Caco-2 (cell line): ENCODE measurements at places on chromosomes 13 and 19. TPM values are rescaled to one million over a fixed set of nuclear protein-coding genes. Genes with fewer than 3 reads are reported as not detected.

DNA sequence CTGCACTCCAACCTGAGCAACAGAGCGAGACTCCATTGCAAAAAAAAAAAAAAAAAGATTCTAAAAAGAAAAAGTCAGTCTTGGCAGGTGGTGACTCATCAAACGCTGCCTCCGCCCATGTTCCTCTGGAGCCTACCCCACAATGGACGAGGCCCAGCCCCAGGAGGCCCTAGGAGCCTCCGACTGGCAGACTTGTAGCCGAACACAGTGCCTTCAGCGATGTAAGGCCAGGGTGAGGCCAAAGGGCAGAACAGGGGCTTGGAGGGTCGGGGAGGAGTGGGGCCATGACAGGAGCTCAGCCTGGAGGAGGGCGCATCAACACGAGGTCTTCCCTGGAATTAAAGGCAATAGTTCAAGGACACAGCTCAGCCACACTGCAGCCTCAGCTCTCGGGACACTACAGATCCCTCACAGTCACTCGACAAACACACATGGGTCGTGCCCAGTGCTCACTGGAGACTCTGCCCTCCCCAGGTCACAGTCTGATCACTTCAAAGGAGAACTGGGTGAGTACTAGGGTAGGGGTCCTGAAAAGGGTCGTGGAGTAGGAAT lies 5.1 kb downstream of the USE1 start:
- H3K27me3 ChIP-seq, result no peaks in the 10 kb centered on the region
- 0 out of 2 replicates have a peak, but pooled peaks cover 8% of the 10 kb centered on the region for H3K4me1 ChIP-seq
- DNase-seq, result no peak
- no peak overlapping the region for H3K4me3 ChIP-seq
- peaks cover 2% of the 10 kb centered on the region; the same call in 1 of the 2 replicates for H3K36me3 ChIP-seq

GRCh38 chr19:45273521-45273855 lies 22.4 kb downstream of the MARK4 start:
- H3K27ac ChIP-seq, result no peak overlapping the region
- H3K4me3 ChIP-seq, result no peak overlapping the region
- H3K27me3 ChIP-seq, result no peaks in the 10 kb centered on the region

DNA sequence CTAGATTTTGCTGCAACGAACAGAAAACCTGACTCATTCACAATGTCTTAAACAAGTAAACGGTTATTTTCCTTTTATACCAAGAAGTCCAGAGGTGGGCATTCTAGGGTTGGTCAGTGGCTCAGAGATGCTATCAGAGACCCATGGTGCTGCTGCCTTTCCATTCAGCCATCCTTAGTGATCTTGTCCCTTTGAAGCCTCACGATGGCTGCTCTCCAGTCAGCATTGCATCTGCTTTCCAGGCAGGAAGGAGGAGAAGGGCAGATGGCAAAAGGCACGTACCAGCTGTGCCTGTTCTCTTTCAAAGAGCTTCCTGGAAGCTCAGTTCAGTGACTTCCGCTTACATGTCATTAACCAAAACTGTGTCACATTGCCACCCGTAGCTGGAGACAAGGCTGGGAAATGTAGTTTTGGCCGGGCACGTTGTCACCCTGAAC lies 30.1 kb downstream of the WDFY2 start:
- no peaks in the 10 kb centered on the region for H3K36me3 ChIP-seq
- no peaks in the 10 kb centered on the region for H3K4me1 ChIP-seq
- H3K27ac ChIP-seq, result no peak overlapping the region
- no peak for DNase-seq
- H3K4me3 ChIP-seq, result no peak overlapping the region

KLK8 gene
- 1.7 TPM in 1 of 2 replicates, not detected in the other for total RNA-seq

IRGC gene
- total RNA-seq, result not detected in 2 replicates

GRCh38 chr19:51224163-51224641 lies 678 bp upstream of the CD33 start:
- no peaks in the 10 kb centered on the region for H3K27me3 ChIP-seq
- no peaks in the 10 kb centered on the region for H3K36me3 ChIP-seq
- no peak for DNase-seq
- H3K4me1 ChIP-seq, result no peaks in the 10 kb centered on the region
- H3K4me3 ChIP-seq, result no peak overlapping the region

- H3K4me1 ChIP-seq, result peaks cover 10% of the 10 kb centered on the region
- no peaks in the 10 kb centered on the region for H3K36me3 ChIP-seq
- H3K4me3 ChIP-seq, result no peak overlapping the region
- no peaks in the 10 kb centered on the region for H3K27me3 ChIP-seq
- no peak for DNase-seq
Observed at GRCh38 chr19:39949026-39949747, 14.8 kb upstream of the FCGBP start.

ELSPBP1 gene
- total RNA-seq, result not detected in 2 replicates

DNA sequence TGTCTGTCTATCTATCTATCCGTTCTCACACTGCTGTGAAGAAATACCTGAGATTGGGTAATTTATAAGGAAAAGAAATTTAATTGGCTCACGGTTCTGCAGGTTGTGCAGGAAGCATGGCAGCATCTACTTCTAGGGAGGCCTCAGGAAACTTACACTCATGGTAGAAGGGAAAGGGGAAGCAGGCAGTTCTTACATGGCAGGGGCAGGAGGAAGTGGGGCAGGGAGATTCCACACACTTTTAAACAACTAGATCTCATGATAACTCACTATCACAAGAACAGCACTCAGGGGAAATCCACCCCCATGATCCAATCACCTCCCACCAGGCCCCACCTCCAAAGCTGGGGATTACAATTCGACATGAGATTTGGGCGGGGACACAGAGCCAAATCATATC lies 105.3 kb downstream of the SLC10A2 start:
- H3K27me3 ChIP-seq, result no peaks in the 10 kb centered on the region
- H3K27ac ChIP-seq, result no peak overlapping the region
- H3K4me1 ChIP-seq, result no peaks in the 10 kb centered on the region
- no peak overlapping the region for H3K4me3 ChIP-seq
- DNase-seq, result no peak

- H3K36me3 ChIP-seq, result no peaks in the 10 kb centered on the region
- H3K27ac ChIP-seq, result peak overlapping the region; percentile 19
- peak overlapping the region; percentile 49 for H3K4me3 ChIP-seq
- DNase-seq, result no peak
- peaks cover 12% of the 10 kb centered on the region for H3K4me1 ChIP-seq
Observed at GRCh38 chr19:40530091-40530901, 46.4 kb upstream of the SHKBP1 start.
